ENCODE measurements at places on chromosomes 6 and 20.

- no peak for DNase-seq
These were observed 86.2 kb downstream of the RIPOR3 start for GRCh38 chr20:50605136-50605535.

- DNase-seq, result no peak
These were observed 217.3 kb upstream of the RREB1 start for GRCh38 chr6:6890400-6890858.

DNA sequence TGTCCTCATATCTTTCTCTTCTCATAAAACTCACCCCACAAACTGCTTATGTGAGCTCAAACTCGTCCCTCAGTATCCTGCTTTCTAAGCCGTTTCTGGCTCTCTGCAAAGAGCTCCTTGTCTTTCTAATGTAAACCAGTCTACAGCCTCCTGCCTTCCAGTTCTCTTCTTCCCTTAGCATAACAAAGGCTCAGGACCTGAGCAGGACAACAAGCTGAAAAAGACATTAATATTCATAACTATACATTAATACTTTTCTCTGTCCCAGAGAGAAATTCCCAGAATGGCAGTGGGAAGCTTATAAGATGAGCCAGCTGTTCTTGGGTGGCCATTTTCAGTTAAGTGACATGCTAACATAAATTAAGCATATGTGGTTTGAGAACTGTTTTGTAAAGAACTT lies 207.0 kb upstream of the TCF21 start:
- DNase-seq, result no peak

DNA sequence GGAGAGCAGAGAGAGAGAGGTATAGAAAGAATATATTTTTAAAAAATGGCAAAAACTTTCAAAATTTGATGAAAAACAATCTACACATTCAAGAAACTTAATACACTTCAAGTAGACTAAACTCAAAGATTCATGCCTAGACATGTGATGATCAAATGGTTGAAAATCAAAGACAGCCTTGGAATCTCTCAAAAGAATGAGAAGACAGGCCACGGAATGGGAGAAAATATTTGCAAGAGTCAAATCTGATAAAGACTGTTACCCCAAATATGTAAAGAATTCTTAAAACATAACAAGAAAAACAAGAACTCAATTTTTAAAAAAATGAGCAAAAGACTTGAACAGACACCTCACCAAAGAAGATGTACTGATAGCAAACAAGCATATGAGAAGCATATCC lies 49.7 kb downstream of the THEMIS start:
- no peak for DNase-seq

DNA sequence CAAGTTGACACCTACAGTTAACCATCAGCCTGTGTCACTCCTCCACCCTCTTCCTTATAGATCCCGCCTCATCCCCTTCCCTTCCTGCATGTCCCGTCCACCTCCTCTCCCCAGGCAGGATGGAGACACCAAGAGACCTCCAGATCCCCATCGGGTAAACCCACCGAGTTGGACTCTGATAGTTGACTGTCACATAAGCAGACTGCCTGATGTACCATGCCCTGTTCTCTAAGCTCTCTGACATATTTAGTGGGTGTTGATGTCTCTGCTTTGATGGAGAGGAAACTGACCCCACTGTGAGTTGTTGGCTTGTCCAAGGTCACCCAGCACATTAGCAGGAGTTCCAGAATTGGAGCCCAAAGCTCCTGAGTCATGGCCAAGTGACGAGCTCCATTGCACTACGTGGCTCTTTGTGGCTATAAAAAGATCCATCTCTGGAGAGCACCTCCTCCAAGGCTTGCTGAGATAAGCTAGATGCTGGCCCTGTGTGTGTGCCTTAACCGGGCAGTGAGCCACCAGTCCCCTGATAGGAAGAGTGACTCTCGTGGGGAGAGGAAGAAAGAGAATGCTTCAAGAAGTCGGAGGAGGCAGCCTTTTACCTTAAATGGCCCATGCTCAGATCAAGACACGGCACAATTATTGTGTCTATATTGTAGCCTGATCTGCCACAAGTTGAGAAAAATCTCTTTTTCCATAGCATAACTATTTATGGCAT lies 236.0 kb upstream of the ECI2 start:
- DNase-seq, result no peak

- no peak for DNase-seq
These were observed 268.5 kb upstream of the ECI2 start for GRCh38 chr6:4403828-4404227.

- DNase-seq, result no peak
These were observed 24.4 kb downstream of the TMEM181 start for GRCh38 chr6:158584236-158584651.

DNA sequence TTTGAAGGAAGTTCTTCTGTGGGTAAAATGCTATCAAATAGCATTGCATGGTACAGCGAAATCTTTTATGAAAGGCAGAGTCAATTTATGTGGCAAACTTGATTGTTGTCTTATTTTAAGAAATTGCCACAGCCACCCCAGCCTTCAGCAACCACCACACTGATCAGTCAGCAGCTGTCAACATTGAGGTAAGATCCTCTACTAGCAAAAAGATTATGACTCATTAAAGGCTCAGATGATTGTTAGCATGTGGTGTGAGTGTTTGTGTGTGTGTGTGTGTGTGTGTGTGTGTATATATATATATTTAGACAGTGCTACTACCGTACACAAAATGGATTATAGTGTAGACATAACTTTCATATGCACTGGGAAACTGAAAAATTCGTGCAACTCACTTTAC lies 27.8 kb downstream of the LRRN4 start:
- DNase-seq, result no peak

GRCh38 chr6:25302677-25303128 lies 23.5 kb downstream of the CARMIL1 start:
- peak; percentile 53 for DNase-seq

GRCh38 chr20:34578521-34578920 lies 20.0 kb downstream of the MAP1LC3A start:
- DNase-seq, result no peak

- no peak for DNase-seq
These were observed 181.7 kb upstream of the TAB2 start for GRCh38 chr6:149135809-149136208.

- no peak for DNase-seq
These were observed 71.9 kb upstream of the NHSL1 start for GRCh38 chr6:138571181-138571580.

GRCh38 chr20:44454306-44454963 lies 21.2 kb upstream of the TTPAL start:
- no peak for DNase-seq

DNA sequence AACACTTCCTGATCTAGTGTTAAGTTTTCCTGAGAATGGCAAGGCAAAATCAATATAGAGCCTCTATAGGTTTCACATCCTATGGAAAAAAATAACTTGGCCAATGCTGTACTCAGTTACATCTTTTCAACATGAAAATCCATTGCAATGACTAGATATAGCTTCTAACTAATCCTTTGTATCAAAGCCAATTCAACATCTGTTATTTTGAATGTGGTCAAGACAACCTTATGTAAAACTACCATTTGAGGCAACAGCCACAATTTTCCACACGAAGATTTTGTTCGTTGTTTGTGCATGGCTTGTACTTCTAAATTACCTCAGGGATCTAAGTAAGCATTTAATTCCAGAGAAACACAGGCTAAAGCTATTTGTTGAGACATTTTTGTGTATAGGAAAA lies 637.8 kb upstream of the EYS start:
- no peak for DNase-seq

DNA sequence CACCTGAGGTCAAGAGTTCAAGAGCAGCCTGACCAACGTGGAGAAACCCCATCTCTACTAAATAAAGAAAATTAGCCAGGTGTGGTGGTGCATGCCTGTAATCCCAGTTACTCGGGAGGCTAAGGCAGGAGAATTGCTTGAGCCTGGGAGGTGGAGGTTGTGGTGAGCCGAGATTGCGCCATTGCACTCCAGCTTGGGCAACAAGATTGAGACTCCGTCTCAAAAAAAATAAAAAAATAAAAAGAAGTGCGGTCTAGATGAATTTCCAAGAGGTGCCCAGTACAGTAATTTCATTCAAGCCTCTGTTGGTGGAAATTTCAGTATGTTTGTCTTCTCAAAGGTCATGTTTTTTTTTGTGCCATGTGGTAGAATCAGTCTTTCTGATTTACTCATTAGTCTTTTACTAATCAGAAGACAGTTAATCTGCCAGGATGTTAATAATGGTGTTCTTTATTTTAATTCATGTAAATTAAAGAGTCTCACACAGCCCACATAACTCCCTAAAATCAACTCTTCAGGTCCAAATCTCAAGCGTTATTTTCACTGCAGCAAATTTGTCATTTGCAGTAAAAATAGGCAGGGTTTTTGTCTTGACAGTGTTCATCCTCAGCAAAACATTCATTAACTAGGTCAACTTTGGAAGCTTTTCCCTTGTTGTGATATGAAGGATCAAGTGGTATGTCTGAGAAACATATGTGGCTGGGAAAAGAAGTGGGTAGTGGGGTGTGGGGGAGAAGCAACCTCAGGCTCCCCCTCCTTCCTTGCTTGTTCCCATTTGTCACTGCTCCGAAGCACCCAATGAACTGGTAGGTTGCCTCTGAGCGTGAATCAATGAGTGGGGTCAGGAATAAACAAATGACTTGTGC lies 13.3 kb downstream of the TP53INP2 start:
- no peak for DNase-seq

- DNase-seq, result no peak
These were observed 14.0 kb downstream of the UST start for GRCh38 chr6:148760568-148761526.

DNA sequence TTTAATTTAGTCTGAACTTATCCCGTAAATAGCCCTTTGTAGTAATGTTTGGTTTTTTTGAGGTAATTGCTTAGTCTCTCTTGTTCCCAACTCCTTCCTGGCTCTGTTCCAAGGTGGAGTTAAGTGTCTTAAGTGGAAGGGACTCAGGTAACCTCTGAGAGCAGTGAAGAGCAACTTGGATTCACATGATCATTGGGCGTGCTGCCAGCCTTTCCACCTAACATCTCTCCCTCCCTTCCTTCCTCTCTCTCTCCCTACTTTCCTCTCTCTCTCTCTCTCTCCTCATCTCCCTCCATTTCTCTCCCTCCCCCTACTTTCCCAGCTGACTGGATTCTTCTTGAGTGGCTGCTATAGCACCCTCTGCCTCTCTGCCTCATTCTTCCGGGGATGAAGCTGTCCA lies 232.9 kb upstream of the SASH1 start:
- DNase-seq, result no peak

DNA sequence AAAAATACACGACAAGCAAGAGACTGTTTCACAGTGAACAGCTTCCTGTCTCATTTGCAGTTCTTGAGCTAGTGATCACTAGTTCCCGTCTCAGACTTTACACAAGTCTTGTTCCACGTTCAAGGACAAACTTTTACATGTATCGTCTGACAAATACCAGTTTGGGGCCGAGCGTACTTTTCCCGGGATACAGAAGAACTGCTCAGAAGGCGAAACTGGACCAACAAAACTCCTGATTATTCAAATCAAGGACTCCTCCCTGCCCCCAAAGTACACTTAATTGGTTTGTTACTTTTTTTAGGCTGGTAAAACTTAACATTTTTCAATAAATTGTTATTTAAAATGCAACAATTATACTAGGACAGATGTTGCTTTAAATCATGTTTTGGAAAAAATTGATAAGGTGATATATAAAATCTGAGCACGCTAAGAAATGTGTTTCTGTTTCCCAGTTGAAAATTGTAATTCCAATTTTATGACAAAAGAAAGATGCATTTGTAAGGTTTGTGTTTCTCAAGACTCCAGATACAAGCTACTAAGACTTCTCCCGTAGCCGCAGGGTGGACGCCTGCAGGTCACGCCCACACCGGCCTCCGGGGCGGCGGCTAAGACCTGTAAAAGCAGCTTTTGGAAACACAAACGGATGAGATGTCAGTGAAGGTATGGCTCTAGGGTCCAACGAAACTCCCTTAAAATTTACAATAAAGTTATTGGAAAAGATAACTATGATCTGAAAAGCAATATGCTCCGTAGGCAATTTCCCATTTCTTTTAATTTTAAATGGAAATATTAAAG lies 16.8 kb upstream of the TCFL5 start:
- no peak for DNase-seq

DNA sequence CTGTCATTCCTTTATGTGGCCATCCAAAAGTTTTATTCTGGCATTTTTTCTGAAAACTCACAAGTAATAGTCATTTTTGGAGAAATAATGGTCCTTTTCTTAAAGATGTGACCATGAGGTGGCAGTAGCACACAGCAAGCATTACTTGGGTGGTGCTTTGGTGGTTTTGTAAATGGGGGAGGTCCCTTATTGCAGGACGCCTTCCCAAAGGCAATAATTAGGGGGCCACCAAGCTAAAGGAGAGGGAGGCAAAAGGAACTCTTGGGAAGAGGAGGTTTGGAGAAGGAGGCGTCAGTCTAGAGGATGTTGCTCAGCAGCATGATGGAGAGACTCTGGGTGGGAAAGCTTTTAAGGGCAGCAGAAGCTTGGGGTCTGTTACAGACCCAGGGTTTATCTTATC lies 422.6 kb upstream of the MMS22L start:
- DNase-seq, result no peak

GRCh38 chr6:105207524-105208269 lies 27.9 kb upstream of the POPDC3 start:
- no peak for DNase-seq

DNA sequence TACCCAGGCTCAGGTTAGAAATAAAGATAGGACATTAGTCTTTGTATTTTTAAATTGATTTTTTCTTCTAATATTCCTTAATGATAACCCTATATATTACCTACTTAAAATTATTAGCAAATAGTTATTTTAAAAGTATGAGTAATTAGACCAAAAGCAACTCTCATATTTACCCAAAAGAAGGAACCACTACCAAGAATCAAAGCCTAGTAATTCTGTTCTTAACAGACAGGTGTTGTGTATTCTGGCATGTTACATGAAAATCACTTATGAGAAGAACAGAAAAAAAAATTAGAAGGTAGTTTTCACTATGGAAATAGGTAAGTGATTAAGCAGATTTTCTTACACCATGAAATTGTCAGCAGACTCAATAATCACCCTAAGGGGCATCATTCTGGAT lies 105.1 kb downstream of the ATG5 start:
- no peak for DNase-seq

GRCh38 chr6:2547355-2547754 lies 203.4 kb downstream of the MYLK4 start:
- DNase-seq, result no peak

DNA sequence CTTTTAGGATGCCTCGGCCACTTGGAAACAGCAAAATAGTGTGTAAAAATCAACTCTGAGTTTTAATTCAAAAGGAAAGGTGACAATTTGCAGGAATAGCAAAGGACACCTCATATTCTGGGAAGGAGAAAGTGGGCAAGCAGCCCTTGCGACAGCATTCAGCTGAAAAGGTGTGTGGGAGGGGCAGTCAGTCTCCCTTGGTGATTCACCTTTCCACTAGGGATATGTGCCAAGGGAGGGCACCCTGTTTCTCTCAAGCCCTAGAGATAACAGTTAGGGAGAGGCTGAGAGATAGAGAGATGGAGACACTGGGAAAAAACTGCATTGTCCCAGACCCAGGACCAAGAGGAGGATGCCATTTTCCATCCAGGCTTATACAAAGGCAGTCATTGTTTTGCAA lies 228.1 kb downstream of the EPM2A start:
- DNase-seq, result no peak

GRCh38 chr20:23932256-23932655 lies 52.7 kb upstream of the CST5 start:
- DNase-seq, result no peak
